Activated CD4-positive, alpha-beta T cell treated with anti-CD3 and anti-CD28 coated beads, Interleukin-2, Interleukin-6, amounts not matched to agents 100 ng/mL and 50 ng/mL, durations not matched to agents 16 hours and 8 hours (primary cell): ENCODE measurements at places on chromosomes 6 and 20.

- DNase-seq = no peak
Measured at GRCh38 chr6:105968603-105969333, 117.4 kb upstream of the PRDM1 start.

GRCh38 chr20:33827634-33828325 lies 16.6 kb downstream of the CHMP4B start:
- DNase-seq = no peak

DNA sequence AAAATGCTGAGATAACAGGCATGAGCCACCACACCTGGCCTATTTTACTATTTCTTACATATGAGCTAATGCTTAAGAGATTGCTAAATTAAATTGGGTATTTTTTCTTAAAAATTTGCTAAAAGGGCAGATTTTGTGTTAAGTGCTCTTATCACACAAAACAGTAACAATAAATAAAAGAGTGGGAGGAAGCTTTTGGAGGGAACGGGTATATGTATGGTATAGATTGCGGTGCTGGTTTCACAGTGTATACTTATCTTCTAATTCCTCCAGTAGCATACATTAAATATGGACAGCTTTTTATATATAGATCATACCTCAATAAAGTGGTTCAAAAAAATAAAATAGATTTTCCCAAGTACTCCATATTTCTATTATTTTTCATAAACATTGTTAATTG lies 39.4 kb upstream of the FABP7 start:
- no peak for DNase-seq

DNA sequence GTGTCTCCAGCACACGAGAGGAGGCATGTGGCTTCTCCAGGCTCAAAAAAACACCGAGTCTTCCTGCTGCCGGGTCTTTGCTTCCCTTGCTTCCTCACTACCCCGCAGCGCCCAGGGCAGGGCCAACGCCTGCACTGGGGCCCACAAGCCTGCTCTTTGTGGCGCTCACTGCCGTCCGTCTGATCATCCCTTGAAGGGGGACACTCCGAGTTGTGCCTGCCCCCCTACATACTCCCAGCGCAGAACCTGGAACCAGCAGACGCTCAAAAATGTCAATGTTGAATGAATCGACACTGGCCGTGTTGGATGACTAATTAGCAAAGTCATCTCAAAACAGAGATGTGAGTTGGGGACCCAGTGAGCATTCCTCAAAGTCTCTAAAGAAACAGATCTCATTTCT lies 8.1 kb upstream of the ARFGAP1 start:
- no peak for DNase-seq

DNA sequence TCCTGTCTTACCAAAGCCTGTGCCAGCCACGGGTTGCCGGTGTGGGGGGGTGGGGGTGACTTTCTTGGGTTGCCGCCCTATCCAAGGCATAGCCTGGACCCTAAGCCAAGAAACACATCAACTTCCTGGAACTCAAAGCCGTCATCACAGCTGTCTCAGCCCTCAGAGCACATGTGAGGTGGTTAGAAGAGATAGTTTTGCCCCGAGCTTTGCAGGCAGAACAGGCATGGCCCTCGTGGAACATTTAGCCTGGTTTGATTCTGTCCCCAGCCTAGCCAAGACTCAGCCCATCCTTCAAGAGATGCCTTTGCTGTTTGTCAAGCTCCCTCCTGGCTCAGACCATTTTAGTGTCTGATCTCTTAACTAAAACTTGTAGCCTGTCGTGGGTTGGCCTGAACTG lies 64.9 kb downstream of the RREB1 start:
- no peak for DNase-seq

DNA sequence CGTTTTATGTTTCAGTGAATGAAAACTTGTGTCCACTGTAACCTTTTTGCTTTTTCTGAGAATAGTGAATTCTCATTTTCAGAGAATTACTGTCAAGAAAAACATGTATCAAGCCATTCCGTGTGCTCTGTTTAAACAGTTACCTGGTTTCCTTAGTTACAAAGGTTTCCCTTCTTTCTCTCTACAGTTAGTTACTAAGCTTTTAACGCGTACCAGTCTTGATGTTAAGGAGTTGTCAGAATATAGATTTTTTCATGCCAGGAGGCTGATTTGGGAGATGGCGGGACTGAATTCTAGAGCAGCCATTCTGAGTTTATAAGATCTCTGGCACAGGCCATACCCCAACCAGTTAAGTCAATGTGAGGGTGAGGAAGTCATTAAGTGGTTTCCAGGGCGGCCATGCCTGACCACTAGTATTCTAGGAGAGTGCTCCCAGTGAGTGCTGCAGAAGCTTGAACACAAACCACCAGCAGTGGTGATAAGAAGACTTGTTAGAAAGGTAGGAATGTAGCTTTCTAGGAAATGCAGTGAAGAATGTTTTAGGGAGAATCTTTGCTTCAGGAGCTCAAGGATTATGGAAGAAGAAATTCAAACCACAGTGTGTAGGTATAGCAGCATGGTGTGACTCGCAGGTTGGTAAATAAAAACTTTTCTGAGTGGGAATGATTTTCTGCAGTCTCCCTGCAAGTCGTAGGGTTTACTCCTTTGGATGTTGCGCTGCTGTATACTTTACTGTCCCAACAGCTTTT lies 112.9 kb downstream of the JARID2 start:
- no peak for DNase-seq

DNA sequence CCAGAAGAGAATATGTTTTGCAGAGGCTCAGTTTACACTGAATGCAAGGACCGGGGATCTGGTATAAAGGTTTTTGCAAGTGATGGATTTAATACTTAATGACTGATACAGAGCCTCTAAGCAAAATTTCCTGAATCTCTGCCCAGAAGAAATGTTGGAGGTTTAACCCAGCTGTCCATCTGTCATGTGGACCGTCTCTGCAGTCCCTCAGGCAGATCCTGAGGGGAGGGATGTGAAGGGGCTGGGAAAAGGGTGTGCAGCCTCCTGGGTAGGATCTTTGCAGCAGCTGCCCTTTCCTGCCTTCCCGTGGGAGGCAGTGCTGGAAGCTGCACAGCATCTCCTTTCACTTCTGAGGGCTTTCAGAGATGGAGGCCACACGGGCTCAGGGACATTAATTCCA lies 207.0 kb downstream of the SLC24A3 start:
- DNase-seq = no peak

GRCh38 chr6:150813319-150813992 lies 52.0 kb upstream of the MTHFD1L start:
- DNase-seq = peak; percentile 47

DNA sequence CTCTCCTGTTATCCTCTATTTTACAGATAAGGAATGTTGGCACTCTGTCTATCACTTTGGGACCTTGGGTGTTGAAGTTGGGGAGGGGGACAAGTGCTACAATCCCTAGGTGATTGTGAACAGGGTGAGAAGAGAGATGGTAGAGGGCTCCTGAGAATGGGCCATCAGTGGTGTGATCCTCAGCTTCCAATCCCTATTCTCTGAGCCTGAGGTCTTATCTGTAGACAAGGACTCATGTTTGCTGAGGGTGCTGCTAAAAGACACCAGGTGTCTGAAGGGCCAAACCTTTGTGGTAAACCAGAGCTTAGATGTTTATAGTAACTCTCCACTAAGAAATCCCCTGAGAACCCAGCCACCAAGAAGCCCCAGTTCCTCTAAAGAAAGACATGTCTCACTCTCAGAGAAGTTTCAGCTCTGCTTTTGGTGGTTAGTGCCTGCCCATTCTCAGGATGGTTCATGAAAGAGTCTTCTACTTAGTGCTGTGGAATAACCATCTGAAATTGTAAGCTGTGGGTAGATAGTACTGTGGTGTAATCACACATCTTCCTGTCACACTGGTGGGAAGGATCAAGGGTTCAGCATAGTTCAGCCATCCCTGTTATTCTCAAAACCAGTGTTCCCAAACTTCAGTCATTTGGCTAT lies 58.2 kb upstream of the IL20RA start:
- peak; percentile 44 for DNase-seq

- DNase-seq = no peak
Measured at GRCh38 chr6:169212436-169212835, 41.2 kb downstream of the THBS2 start.

DNA sequence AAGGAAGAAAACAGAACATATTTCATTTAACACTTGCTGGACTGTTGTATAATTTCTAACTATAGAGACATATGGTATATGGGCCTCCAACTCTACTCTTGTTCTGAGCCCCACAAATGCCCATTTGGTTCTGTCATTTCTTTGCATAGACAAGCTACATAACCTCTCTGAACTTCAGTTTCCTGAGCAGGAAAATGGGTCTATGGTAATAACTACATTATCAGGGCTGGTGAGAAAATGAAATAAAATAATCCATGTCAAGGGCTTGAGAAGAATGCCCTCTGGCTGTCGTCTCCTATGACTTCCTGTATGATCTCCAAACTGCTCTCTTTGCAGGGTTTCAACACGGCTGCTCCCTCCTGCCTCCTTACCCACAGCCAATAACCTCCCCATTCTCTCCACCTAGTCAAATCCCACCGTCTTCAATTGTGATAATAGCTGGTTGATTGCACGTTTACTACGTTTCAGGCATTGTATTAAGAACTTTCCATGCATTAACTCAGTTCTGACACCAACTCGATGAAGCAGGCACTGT lies 12.0 kb downstream of the ZCCHC3 start:
- no peak for DNase-seq

GRCh38 chr6:34914358-34914757 lies 25.3 kb downstream of the ANKS1A start:
- no peak for DNase-seq

GRCh38 chr6:136618086-136618485 lies 67.9 kb upstream of the MAP7 start:
- no peak for DNase-seq

GRCh38 chr20:41696428-41696827 lies 78.3 kb upstream of the CHD6 start:
- peak; percentile 21 for DNase-seq

DNA sequence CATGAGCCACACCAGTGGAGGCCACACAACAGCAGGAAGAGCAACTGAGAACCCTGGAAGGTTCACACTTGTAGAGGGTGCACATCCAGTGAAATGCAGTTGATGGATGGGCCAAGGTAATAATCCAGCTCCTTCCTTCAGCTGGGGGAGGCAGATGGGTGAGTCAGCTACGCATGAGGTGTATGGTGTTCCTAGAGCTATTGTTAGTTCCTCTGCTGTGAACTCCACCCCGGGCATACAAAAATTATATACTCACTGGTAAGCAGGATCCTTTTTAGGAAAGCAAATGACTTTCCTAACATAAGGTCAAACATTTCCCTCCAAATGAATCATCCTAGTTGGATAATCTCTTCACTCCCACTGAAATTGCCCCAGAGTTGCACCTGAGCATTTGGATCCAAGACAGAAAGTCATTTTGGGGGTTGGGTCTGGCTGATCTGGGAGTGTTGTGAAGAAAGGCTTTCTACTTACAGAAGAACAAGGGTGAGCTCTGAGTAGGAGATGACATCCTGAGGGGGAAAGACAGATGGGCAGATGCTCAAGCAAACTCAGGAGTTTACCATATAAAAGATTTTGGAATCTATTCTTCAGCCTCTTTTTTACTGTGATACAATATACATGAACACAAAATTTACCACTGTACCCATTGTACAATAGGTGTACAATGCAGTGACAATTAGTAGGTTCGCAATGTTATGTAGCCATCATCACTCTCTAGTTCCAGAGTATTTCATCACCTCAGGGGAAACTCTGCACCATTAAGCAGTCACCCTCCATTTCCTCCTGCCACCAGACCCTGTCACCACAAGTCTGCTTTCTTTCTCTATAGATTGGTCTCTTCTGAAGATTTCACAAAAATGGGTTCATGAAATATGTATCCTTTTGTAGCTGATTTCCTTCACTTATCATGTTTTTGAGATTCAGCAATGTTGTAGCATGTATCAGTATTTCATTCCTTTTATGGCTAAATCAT lies 11.1 kb downstream of the HLA-F start:
- no peak for DNase-seq

DNA sequence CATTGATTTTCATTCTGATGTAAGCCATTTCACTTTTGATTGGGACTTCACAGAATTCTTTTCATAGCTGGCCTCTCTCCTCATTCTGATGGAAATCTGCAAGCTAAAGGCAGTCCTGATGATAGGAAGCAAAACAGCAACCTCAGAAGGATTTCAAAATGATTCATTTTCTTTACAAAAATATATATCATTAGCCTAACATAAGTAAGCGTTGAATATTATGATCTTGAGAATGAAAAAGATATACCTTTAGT lies 143.1 kb upstream of the GJE1 start:
- no peak for DNase-seq

GRCh38 chr6:47146431-47147174 lies 104.5 kb upstream of the ADGRF1 start:
- no peak for DNase-seq

GRCh38 chr20:4817230-4817671 lies 95.5 kb downstream of the PRND start:
- no peak for DNase-seq

GRCh38 chr6:169343886-169344749 lies 90.5 kb upstream of the THBS2 start:
- no peak for DNase-seq

DNA sequence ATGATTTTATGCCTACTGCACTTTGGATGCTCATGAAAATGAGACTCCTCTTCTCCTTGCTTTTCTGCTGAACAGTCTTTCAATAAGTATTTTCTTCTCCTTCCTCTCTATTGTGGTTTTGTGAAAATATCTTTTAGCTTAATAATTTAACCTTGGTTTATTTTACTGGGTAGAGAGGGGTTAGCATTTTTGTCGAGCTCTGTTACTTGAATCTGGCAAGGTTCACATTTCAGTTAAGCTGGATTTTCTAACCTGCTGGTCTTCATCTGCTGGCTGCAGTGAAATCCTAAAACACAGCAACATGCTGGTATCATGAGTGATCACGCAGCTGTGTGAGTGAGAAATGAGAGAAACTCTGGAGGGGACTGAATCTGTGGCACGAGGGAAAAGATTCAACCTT lies 222.7 kb upstream of the NOX3 start:
- no peak for DNase-seq

- DNase-seq = no peak
Measured at GRCh38 chr20:49956689-49957088, 20.5 kb downstream of the RNF114 start.

DNA sequence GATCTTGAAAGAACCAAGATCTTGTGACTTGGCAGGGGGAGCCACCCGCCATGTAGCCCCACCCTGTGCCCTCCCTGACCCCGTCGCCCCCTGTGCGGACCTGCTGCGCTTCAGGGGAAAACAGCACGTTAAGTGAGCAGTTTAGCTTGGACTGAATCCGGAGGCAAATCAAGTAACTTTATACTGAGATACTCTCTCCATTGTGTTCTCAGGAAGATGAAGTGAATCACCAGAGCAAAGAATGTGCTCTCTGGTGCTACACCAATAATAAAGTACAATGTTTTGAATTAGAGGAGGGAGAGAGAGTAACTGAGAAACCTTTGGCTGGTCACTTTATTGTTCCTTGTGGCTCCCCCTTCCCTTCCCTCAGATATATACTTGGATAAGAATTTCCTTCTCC lies 83.4 kb downstream of the TXNDC5 start:
- no peak for DNase-seq

GRCh38 chr6:25497383-25498040 lies 154.5 kb upstream of the SCGN start:
- no peak for DNase-seq

DNA sequence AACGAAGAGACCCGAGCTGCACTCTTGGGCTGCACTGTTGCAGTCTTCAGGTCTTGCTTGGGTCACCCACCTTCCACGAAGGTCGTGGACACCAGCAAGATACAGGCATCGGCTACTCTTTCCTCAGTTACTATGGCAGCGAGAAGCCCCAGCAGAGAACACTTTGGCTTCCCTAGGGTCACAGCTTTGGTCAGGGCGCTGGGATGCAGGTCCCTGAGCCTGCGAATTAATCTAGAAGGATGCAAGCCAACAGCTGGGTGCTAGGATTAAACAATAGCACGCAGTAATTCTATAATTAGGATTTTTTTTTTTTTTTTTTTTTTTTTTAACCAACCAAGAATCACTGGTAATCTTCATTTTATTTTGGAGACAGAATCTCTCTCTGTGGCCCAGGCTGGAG lies 2.1 kb downstream of the KHDC3L start:
- DNase-seq = no peak
